ENCODE measurements at places on chromosomes 7 and 10.

- no peak for DNase-seq
Measured at GRCh38 chr10:120266022-120266421, 191.0 kb upstream of the PLPP4 start.

DNA sequence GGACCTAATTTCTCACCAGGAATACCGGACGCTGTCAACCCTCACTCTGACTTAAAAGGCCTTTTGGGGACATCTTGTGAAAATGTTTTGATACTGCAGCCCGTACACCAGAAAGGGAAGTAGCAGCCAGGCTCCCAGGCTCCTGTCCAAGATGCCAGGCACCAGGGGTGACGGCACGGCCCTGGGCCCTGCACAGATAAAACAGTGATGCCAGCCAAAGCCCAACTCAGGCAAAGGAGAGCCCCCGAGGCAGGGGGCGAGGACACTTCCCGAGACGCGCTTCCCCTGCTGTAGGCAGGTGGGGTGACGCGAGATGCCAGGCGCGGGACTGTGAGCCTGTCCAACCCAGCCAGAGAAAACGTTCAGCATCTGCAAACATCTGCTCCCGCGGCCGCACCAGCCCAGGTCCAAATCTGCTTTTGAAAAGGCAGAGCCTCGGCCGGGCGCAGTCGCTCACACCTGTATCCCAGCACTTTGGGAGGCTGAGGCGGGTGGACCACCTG lies 15.7 kb downstream of the ZFAND2A start:
- no peak for DNase-seq

DNA sequence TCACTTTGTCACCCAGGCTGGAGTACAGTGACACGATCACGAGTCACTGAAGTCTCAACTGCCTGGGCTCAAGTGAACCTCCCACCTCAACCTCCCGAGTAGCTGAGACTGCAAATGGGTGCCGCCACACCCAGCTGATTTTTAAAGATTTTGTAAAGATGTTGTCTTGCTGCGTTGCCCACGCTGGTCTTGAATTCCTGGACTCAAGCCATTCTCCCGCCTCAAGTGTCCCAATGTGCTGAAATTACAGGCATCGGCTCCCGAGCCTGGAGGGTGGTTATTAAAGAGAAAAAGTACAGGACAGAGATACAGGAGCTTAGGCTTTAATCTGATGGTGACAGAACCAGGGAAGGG lies 55.1 kb downstream of the KCTD7 start:
- no peak for DNase-seq

DNA sequence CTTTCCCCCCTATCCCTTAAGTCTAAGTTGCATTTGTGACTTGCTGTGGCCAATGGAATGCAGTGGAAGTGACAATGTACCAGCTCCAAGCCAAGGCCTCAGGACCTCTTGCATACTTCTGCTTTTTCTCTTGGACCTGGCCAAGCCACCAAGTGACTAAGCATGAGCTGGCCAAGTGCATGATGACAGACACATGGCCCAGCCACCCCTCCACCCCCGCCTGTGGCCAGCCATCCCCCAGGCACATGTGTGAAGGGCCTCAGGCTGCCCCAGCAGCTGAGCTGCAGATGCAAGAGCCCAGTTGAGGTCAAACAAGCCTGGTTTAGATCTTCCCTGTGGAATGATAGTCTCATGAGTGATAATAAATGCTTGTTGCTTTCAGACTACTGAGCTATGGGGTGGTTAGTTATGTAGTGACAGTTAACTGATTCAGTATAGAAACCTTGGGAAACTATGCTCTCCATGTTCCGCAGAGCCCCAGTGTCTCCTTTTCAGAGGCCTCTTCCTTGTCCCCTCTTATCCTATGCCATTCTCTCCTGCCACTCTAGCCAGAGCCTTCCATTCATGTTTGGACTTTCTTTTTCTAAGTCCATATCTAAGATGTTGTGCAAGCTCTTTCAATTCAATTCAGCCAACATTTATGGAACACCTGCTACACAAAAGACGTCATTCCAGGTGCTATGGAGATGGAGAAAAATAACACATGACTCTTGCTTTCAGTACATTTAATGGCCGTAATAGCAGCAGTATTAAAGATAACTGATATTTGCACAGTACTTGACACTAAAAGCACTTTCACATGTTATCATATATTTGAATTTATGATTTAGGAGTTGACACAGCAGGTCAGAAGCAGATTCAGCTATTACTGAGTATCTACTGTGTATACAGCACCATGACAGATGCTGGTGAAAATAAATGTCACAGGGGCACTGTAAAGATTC lies 55.5 kb upstream of the LOXL4 start:
- DNase-seq, result no peak

GRCh38 chr7:93011351-93012294 lies 106.2 kb downstream of the SAMD9 start:
- no peak for DNase-seq

- DNase-seq, result no peak
Measured at GRCh38 chr7:1639071-1639470, 31.0 kb upstream of the ELFN1 start.

- no peak for DNase-seq
Measured at GRCh38 chr10:19877466-19878255, 61.4 kb downstream of the PLXDC2 start.

GRCh38 chr10:100980711-100981110 lies 6.6 kb downstream of the MRPL43 start:
- no peak for DNase-seq

GRCh38 chr10:101224910-101225823 lies 4.1 kb downstream of the LBX1 start:
- no peak for DNase-seq

- no peak for DNase-seq
Measured at GRCh38 chr10:29542723-29543122, 92.0 kb downstream of the SVIL start.

- no peak for DNase-seq
Measured at GRCh38 chr10:72588266-72588665, 37.6 kb downstream of the MICU1 start.

- DNase-seq, result no peak
Measured at GRCh38 chr10:9451211-9451773, 1396.8 kb downstream of the GATA3 start.

- no peak for DNase-seq
Measured at GRCh38 chr7:27066148-27066547, 29.7 kb downstream of the HOXA1 start.

- DNase-seq, result peak; percentile 59
Measured at GRCh38 chr7:151550656-151551286, 31.1 kb upstream of the RHEB start.

- DNase-seq, result no peak
Measured at GRCh38 chr7:46522354-46522906, 601.4 kb upstream of the IGFBP3 start.

GRCh38 chr7:93914581-93915066 lies 6.9 kb upstream of the GNG11 start:
- DNase-seq, result no peak

DNA sequence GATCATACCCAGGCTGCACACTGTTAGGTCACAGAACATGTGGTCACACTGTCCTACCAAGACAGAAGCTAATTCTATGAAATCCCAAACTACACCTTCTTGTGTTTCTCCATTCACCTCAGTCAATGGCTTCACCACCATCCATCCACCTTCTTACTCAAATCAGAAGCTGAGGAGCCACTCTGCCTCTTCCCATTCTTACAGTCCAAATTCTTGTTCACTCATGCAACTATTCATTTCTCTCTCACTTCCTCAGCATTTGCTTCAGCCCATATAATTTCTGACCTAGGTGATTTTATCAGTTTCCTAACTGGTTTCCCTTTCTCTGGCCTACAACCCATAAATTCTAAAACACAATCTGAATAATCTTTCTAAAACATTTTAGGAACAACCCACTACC lies 229.2 kb downstream of the LRRN3 start:
- no peak for DNase-seq

- no peak for DNase-seq
Measured at GRCh38 chr10:99555825-99556523, 23.2 kb downstream of the NKX2-3 start.

- DNase-seq, result no peak
Measured at GRCh38 chr10:86522510-86522855, 891 bp upstream of the WAPL start.

GRCh38 chr7:83798489-83798888 lies 149.6 kb upstream of the SEMA3E start:
- DNase-seq, result no peak

GRCh38 chr10:103580011-103580410 lies 86.5 kb downstream of the NEURL1 start:
- no peak for DNase-seq

GRCh38 chr7:5206686-5207085 lies 16.7 kb downstream of the WIPI2 start:
- DNase-seq, result no peak

GRCh38 chr7:54757711-54758110 lies 1.3 kb downstream of the SEC61G start:
- no peak for DNase-seq

GRCh38 chr10:43420369-43421200 lies 11.6 kb upstream of the HNRNPF start:
- no peak for DNase-seq

- peak; percentile 49 for DNase-seq
Measured at GRCh38 chr7:116353647-116354046, 143.3 kb downstream of the TES start.

DNA sequence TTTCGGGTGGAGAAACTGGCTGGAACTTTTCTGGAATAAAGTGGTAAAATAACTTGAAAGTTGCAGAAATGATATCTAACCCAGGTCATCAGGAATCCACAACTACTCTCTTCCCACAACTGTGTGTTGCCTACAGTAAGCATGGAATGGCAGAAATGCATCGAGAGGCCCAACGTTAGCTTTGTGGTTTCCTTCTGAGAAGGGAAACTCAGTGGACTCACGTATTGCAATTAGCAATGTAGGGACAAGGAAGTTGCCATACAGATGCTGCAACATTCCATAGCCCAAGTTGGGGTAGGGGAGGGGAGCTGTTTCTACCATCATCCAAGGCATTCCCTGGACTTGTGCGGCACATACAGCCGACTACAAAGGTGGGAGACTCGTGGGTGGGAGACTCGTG lies 1.9 kb downstream of the PON1 start:
- DNase-seq, result no peak

- peak; percentile 7 for DNase-seq
Measured at GRCh38 chr7:111741811-111742240, 179.5 kb upstream of the IMMP2L start.

GRCh38 chr7:7535691-7536090 lies at the start of gene COL28A1:
TSS of gene COL28A1 (minus strand) at chr7:7535873. CDS start at chr7:7532875, 2,998 bp downstream.
- DNase-seq, result no peak

DNA sequence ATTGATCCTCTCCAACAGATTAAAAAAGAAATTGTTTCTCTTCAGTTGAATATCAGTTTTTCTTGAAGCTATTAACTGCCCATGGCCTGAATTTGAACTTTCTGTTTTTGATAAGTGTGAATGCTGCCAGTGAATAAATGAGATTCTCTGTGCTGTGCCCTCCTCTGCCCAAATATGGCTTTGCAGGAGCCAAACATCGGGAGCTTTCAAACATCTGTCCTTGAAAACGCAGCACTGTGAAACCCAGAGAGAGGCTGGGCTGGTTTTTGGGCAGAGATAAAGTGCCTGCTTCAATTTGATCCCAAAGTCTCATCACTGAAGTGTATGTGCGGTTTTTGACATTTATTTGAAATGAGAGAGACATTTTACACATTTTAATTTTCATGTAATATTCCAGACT lies 268.3 kb upstream of the SHH start:
- DNase-seq, result no peak

DNA sequence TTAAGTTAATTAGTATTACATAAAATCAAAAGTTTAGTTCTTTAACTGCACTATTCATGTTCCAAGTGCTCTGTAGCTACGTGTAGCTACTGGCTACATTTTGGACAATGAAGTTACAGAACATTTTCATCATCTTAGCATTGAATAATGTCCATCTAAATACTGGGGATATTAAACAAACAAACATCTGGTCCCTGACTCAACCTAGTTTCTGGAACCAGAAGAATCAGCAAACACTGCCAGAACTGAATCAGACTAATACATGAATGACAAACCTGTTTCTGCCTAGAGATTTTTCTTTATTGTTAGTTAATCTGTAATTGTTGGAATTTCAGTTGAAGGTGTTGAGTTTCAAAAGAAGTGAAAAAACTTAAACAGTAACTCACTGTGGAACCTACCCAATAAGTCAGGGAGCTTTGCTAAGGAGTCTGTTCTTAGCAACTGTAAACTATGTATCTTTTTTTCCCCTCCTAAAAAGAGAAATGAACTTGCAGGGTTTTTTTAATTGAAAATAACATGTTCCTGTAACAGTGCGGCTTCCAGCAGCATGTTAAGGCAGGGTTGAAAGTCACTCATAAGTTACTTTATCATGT lies 58.3 kb downstream of the CDK13 start:
- no peak for DNase-seq

DNA sequence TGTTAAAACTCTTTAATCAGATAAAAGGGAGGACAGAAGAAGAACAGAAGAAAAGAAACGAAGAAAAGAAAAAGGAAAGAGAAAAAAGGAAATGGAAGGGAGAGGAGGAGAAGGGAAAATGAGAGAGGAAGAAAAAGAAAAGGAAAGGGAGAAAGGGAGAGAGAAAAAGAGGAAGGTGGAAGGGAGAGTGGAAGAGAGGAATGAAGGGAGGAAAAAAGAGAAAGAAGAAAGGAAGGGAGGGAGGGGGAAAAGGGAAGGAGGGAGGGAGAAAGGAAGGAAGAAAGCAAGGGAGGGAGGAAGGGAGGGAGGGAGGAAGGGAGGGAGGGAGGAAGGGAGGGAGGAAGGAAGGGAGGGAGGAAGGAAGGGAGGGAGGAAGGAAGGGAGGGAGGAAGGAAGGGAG lies 305.7 kb downstream of the CALN1 start:
- DNase-seq, result no peak

DNA sequence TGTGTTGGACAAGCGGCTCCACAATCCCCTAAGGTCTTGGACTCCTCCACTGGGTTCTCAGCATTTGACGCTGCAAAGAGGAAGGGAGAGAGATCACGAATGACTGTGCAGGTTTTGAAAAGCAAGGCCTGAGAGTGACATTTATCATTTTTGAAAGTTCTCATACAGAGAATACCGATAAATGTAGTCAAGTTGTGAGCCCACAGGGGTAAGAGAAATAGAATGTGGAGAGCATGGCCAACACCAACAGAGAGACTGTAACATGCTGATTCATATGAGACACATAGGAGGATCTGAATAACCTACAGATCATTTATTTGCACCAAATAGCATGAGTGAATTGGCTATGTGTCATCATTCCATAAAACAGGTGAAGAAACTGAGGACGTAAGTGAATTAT lies 230.5 kb upstream of the MBL2 start:
- no peak for DNase-seq

DNA sequence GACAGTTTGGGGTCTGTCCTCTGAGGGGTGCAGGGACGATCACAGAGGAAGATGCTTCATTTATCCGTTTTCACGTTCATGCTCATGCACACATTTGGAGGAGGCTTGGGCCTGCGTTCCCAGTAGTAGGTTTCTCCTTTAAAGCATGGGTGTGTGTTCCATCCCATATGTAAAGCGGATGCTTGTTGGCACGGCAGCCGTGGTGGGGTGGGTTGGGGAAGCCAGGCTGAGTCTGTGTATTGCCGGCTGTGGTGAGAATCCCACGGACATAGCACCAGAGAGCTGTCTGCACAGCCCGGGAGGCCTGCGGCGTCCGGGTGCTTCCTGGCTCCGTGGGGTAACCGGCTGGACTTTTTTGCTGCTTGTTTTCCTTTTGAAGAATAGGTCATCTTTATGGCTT lies 440 bp downstream of the JAKMIP3 start:
- DNase-seq, result no peak
